Smooth muscle cell of the pulmonary artery (primary cell): ENCODE measurements at places on chromosomes 1 and 21. TPM values are rescaled to one million over a fixed set of nuclear protein-coding genes. Genes with fewer than 3 reads are reported as not detected.

BCAR3 gene
- 19.8 and 52.3 TPM in 2 replicates for total RNA-seq

FALEC gene
- 0.23 and 0.33 TPM in 2 replicates for total RNA-seq

ADAM15 gene
- total RNA-seq: 113 and 152 TPM in 2 replicates

LCE1B gene
- total RNA-seq: not detected in 2 replicates

RXRG gene
- 0.03 TPM in 1 of 2 replicates, not detected in the other for total RNA-seq

RBM34 gene
- total RNA-seq: 35.3 and 41.7 TPM in 2 replicates

LIN28A gene
- not detected in 2 replicates for total RNA-seq

RAB25 gene
- not detected in 2 replicates for total RNA-seq

OR2T2 gene
- total RNA-seq: not detected in 2 replicates

CFAP141 gene
- not detected in 2 replicates for total RNA-seq

RPE65 gene
- not detected in 2 replicates for total RNA-seq

GUCA2A gene
- total RNA-seq: not detected in 2 replicates

LMX1A gene
- total RNA-seq: not detected in 2 replicates

GPATCH2 gene
- 13.0 and 14.8 TPM in 2 replicates for total RNA-seq

TNFRSF18 gene
- total RNA-seq: not detected in 2 replicates

TOR1AIP2 gene
- total RNA-seq: 96.2 and 105 TPM in 2 replicates

CHIA gene
- not detected in 2 replicates for total RNA-seq

MYBPH gene
- 0.07 TPM in 1 of 2 replicates, not detected in the other for total RNA-seq

TSPEAR gene
- total RNA-seq: not detected in 2 replicates

NKAIN1 gene
- total RNA-seq: 0.26 and 0.40 TPM in 2 replicates

NBPF8 gene
- 17.7 and 22.8 TPM in 2 replicates for total RNA-seq

NT5C1A gene
- total RNA-seq: not detected in 2 replicates

PGLYRP3 gene
- total RNA-seq: not detected in 2 replicates

CD53 gene
- not detected in 2 replicates for total RNA-seq

LCE1F gene
- total RNA-seq: not detected in 2 replicates

PRELP gene
- total RNA-seq: 2.5 and 10.8 TPM in 2 replicates

CSF3R gene
- total RNA-seq: under 0.01 TPM in 1 of 2 replicates, not detected in the other

WNT3A gene
- total RNA-seq: not detected in 2 replicates

PDPN gene
- total RNA-seq: 1.1 and 17.3 TPM in 2 replicates

MCOLN3 gene
- total RNA-seq: 0.72 and 0.73 TPM in 2 replicates

NBPF11 gene
- total RNA-seq: 4.4 and 9.0 TPM in 2 replicates

CRYBG2 gene
- not detected in 2 replicates for total RNA-seq

IFNLR1 gene
- total RNA-seq: under 0.01 TPM in 1 of 2 replicates, not detected in the other

KLF17 gene
- total RNA-seq: 0.13 TPM in 2 replicates

SSR2 gene
- total RNA-seq: 250 and 314 TPM in 2 replicates

HUNK gene
- not detected in 2 replicates for total RNA-seq

RHD gene
- total RNA-seq: not detected in 2 replicates

DIO1 gene
- not detected in 2 replicates for total RNA-seq

RBM8A gene
- 54.8 and 62.2 TPM in 2 replicates for total RNA-seq

NTMT2 gene
- total RNA-seq: not detected in 2 replicates

PRAMEF9 gene
- not detected in 2 replicates for total RNA-seq

NBPF4 gene
- 0.13 TPM in 1 of 2 replicates, not detected in the other for total RNA-seq

MYOG gene
- total RNA-seq: not detected in 2 replicates

GBP4 gene
- total RNA-seq: 0.52 and 0.66 TPM in 2 replicates
